ENCODE measurements at places on chromosomes 4 and X.
A peak's percentile ranks its signal among the peaks of the same experiment; 100 is the strongest.

- DNase-seq = no peak
These were observed 1.1 kb upstream of the ETNPPL start for GRCh38 chr4:108763986-108764385.

- peak; percentile 43 for DNase-seq
These were observed 82.4 kb upstream of the SMIM10 start for GRCh38 chrX:134908356-134908755.

GRCh38 chr4:177125656-177126055, 184.0 kb upstream of the NEIL3 start:
- DNase-seq = no peak

DNA sequence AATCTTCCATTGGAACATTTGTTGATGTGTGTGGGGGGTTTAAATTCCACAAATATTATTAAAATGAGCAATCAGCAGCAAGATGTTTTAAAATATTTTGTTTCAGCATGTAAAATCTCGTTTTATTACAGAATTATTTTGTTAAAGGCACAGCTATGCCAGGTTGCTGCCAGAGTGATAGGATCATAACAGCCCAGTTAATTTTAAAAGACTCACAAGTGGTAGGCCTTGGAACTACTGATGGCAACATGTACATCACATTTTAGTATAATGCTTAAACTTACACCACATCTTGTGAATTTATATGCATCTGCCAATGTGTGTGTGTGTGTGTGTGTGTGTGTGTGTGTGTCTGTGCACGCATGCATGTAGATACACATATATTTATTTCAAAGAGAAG, 97.8 kb upstream of the SPRY1 start:
- DNase-seq = no peak

- no peak for DNase-seq
These were observed 169.3 kb downstream of the CHIC2 start for GRCh38 chr4:53895137-53895536.

DNA sequence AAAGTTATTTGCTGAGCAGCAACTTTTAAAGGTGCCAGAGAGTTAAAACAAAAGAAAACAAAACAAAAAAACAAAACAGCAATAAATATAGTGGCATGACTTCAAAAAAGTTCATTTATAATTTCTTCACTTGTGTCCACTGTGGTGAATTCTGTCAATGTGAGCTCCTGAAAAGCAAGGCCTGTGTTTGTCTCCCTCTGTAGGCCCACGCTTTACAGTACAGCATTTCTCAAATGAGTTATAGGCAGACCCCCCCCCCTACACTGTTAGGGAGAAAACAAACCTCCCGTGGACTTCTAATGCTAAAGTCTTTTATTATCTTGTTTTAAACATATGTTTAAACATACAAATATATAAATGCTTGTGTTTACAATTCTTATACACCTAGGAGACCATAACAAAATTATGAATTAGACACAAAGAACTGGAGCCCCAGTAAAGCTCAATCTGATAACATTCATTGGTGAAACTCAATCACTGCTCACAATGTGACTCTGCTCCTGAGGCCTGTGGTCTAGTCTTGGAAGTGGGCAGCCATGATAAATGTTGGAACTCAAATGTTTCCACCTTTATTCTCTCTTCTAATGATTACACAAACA, 47.0 kb upstream of the SCOC start:
- peak; percentile 72 for DNase-seq

- DNase-seq = no peak
These were observed 127.5 kb upstream of the NRK start for GRCh38 chrX:105694839-105695238.

DNA sequence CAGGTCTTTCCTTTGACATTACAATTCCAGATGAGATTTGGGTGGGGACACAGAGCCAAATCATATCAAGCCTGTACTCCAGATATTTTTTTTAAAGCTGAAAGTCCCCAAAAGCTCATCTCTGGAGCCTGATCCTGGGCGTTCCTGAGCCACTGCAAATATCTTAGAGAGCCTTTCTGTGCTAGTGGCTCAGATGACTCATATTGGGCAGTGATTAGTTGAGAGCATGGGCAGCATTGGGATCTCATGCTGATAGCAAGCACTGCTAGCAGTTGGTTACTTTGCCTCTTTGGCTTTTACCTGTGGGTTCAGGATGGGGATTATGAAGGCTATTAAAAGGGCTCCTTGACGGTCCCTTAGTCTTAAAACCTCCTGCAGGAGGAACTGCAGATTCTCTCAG, 51.4 kb upstream of the SCRG1 start:
- DNase-seq = peak; percentile 8

GRCh38 chr4:182808673-182809416, 108.3 kb downstream of the DCTD start:
- no peak for DNase-seq

- DNase-seq = no peak
These were observed 48.8 kb upstream of the RBM47 start for GRCh38 chr4:40678421-40678820.

DNA sequence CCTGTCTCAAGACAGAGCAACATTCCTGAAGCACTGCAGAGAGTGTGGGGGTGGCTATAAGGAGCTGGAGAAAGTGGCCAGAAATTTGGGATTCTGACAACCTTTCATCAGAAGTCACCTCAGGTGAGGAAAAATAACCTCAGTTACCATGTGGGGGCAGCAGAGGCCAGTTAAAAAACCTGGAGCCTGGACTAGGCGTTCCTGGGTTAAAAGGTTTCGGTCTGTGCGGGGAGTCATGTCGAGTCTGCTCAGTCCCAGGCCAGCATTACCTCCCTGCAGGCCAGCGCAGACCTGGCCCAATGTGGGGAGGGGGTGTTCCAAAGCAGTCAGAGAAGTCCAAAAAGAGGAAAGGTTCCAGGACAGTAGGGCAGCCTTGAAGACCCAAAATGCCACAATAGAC, 10.9 kb upstream of the NALF2 start:
- peak; percentile 35 for DNase-seq

DNA sequence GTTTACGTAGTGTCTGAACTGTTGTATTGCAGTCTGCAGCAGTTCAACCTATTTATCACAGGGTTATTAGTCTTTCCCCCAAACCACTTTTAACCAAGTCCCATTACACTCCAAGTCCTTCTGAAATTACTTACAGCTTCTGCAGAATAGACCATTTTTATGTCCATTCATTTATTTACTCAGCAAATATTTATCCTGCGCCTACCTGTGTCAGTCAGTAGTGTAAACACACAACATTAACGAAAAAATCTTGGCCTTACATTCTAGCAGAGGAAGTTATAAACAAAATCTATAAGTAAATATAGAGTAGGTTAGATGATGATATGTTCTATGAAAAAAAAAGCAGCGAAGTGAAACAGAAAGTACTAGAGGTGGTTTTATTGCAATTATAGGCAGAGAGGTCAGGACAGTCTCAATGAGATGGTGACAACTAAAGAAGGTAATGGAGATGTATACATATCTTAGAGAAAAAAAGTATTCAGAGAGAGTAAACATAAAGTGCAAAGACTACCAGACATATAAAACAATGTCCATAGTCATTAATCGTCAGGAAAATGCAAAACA, 534.7 kb downstream of the KCNIP4 start:
- DNase-seq = no peak

DNA sequence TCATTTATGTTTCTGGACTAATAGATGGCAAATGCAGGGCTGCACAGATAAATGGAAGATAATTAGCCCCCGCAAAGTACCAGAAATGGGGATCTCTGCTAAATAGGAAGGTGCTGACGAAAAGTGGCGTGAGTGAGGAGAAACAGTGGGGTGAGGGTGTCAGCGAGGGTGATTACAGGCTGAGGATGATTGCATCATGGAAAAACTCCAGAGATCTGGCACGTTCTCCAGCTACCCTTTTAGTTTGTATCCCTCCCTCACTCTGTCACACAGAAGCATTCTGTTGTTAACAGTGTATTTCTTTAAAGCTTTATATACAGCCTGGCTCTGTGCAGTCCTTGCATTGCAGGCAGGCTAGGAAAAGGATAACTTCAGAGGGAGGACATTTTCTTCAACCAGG, 309.6 kb upstream of the DDX53 start:
- DNase-seq = no peak

DNA sequence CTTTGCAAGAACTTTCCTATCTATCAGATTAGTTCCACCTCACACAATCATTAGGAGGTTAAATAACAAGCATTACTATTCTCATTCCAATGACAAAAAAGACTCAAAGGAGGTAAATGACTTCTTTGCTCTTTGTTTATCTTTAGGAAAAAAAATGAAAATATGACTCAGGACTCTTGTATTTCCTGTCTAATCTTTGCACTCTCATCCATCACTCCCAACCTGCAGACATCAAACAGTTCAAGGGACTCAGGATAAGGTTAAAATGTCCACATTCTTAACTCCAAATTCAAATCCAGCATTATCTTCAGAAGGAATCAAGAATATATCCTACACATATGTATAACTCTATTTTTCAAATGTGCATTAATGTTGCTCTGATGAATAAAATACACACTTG, 139.6 kb downstream of the UNC5C start:
- DNase-seq = no peak

- DNase-seq = no peak
These were observed 163.6 kb upstream of the MAP3K15 start for GRCh38 chrX:19678941-19679340.

DNA sequence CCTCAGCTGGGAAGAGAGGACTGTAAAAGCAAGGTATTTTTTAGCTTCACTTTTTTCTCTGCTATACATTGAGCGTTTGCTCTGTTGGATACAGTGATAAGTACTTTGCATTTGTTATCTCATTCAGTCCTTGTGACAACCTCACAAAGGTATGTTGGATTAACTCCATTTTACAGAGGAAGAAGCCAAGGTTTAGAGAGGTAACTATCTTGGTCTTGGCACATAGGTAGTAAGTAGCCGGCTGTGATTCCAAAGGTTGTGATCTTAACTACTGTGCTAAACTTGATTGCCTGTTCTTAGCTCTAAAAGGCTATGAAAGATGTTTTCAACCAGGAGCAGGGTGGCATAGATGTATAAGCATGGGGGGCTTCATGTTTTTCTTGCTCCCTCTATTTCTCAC, 134.4 kb downstream of the POLA1 start:
- no peak for DNase-seq

GRCh38 chrX:13581554-13581953, 12.2 kb downstream of the EGFL6 start:
- peak; percentile 6 for DNase-seq

DNA sequence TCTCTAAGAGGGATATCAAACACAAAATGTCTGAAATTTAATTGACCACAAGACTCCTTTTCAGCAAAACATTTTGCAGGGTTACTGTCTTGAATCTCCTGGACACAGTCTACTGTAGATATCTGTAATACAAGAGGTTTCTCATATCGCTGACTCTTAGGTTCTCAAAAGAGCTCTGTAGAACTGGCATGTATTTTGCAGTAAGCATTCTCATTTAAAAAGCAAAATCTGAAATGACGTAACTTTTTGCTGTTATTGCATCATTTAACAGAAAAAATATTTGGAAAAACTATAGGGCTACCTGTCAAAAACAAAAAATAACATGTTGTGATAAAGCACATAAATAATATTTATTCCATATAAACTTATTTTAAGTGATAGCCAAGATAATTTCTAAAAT, 114.2 kb downstream of the CDS1 start:
- DNase-seq = no peak

- DNase-seq = no peak
These were observed 7.9 kb downstream of the TBX22 start for GRCh38 chrX:80022363-80023031.

DNA sequence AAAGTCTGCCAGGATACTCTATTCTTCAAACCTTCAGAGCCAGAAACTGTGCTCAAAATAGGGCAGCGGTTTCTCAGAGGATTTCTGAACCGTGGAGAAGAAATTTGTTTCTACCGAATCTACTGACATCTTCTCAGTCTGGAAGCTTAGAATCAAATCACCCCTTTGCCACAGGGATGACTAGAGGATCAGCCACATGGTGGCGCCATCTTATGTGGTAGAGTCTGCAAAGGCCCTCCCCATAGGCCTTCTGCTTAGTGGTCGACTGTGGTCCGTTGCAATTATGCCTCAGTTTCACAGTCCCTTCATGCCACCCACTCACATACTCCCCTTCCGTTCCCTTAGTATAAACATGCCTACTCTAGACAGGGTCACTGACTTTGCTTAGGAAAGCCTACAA, 680.7 kb upstream of the SPANXN1 start:
- DNase-seq = no peak

DNA sequence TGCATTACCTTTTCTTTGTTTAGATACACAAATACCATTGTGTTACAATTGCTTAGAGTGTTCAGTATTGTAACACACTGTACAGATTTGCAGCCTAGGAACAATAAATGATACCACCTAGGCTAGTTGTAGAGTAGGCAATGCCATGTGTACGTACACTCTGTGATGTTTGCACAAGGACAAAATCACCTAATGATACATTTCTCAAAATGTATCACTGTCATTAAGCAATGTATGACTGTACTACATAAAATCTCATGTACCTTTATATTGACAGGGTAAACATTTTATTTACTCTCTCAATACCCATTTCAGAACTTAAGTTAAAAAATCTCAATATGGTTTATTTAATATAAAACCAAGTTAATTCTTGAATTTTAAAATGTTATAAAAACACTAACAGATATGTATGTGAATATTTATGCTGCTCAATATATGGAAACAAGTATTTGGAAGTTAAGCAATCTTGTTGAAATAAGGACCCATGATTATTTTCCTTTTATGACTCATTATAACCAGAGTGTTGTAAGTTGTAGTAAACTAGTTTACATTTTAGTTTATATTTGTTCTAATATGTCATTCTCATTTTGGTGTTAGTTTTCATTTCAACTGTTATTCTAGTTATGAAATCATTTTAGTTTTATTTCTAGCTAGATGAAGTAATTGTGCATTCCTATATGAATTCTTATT, 409.2 kb downstream of the TLL1 start:
- no peak for DNase-seq

DNA sequence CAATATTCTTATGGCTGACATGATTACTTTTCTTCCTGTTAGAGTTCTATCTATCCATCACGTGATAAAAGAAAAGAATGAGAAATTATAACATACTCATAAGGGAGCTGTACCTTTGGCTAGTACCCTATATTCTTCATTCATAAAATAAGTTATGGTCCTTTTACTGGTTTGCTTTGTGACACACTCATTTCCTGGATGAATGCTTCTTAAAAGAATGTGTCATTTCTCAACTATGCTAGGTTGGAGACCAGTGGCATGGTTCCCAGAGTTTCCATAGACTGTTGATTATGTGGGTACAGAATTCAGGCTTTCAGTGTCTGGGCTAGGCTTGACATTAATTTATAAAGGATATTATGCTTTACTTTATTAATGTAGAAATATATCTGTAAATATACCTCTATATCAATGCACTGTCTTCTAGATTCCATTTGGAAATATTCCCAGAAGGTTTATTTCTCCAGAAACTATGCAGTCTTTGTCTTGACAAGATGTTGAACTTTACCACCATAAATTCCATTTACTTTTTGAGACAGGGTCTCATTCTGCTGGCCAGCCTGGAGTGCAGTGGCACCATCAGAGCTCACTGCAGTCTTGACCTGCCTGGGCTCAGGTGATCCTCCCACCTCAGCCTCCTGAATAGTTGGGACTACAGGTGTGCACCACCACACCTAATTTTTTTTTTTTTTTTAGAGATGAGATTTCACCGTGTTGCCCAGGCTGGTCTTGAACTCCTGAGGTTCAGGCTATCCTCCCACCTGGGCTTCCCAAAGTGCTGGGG, 23.8 kb downstream of the NUDT6 start:
- peak; percentile 71 for DNase-seq
